ENCODE measurements at places on chromosomes 16 and 17.

DNA sequence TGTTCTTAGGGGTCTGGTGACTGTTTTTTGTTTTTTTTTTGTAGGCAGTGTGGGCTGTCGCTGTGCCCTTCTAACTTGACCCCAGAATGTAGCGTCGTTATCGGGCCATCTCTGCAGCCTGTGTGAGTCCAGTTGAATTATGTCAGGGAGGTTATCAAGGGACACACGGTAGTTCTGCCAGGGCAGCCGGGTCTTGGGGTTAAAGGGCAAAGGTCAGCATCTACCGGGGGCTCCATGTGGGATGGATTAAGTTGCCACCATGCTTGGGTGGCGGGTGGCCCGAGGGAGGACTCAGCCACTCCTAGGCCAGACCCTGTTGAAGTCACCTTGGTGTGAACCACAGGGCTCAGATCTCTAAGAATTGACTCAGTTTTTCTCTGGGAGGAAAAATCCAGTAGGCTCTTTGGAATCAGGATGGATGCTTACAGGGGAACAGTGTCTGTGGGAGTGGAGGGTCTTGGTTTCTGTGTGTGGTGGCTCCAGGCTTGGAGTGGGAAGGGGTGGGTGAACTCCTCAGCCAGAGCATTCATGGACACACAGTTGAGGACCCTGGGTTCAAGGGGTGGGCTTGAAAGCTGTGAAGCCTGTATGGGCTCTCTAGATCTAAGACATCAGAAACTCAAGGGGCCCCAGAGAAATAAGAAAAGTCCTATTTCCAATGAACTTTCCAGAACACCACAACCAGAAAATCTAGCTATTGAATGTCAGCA, 191.7 kb downstream of the IRF8 start:
- no peak for DNase-seq

DNA sequence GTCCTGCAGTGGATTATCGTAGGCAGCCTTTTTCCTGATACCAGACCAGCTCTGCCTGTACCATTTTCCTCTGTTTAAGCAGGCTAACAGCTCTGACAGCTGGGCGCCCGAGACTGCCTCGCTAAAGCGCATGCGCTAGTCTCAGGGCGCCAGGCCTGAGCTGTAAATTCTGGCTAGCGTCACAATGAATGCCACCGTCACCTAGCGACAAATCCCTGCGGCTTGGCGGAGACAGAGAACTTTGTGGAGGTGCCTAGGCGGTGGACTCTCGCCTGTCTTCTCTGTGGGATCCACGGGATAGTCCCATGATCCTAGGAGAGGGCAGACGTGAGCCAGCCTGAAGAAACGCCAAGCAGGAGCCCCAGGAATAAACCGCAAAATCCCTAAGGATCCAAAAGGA, 573.9 kb downstream of the KCNJ18 start:
- DNase-seq: no peak

DNA sequence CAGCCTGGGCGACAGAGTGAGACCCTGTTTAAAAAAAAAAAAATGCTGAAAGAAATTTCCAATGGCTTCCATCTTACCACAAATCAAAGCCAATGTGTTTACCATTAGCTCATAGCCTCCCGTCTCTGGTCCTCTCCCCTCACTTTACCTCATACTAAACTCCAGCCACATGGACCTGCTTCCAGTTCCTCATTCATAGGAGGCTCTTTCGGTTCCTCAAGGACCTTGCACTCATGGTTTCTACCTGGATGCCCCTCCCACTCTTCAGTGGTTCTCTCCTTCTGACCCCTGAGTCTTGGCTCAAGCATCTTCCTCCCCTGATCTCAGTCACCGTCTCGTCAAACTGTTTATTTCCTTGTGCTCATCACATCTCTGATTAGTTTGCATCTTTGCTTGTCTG, 3.8 kb upstream of the DEF8 start:
- no peak for DNase-seq

- DNase-seq: no peak
These were observed 36.2 kb downstream of the CTCF start for GRCh38 chr16:67598527-67598926.

DNA sequence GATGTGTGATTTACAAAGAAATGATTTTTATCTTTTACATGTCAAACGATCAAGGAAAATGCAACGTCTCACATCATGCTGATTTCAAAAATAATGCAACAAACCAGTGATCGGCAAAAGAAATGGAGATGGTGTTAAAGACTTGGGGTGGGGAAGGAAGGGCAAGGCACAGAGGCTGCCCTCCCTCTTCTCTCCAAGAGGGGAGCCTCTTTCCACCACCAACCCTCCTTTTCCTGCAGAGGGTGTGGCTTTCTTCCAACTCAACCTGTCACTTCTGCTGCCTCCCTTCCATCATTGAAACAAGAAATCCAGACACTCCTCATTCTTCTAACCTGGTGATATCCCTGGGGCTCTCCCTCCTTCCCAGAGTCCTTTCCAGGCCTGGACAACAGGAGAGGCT, 320.8 kb downstream of the SLC39A11 start:
- DNase-seq: no peak

DNA sequence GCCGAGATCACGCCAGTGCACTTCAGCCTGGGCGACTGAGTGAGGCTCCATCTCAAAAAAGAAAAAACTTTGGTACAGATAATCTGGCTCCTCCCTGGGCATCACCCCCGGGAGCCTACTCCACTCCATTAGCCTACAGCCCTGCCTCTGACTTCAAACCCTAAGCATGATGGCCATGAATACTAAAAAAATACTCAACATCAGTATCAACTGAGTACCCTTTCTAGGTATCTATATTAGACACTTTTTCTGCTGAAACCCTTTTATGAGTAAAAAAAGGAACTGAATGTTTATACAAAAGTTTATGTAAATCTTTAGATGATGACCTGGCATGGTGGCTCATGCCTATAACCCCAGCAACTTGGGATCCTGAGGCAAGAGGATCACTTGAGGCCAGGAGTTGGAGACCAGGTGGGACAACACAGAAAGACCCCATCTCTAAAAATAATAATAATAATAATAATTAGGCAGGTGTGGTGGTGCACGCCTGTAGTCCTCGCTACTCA, 6.9 kb downstream of the RDM1 start:
- DNase-seq: no peak

DNA sequence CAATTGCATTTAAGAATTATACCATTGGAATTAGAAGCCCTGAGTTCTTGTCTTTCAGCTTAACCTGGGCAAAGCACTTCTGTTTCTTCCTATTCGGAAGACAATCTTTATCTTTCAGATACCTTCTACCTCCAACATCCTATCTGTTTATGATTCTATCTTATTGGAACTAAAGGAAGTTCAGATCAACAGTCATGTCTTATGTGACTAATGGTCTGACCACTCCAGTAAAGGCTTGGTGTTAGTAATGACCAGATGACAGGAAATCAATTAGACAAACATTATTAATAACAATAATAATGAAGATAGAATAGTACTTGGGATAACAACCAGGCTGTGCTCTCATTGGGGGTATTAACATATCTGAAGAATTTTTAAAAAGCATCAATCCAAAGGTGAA, 11.3 kb downstream of the HS3ST3A1 start:
- no peak for DNase-seq

- no peak for DNase-seq
These were observed at the start of gene PROCA1 for GRCh38 chr17:28711723-28712031. Gene PROCA1, minus strand, starts transcription at chr17:28711888. Its CDS starts 228 bp downstream, at chr17:28711660.

DNA sequence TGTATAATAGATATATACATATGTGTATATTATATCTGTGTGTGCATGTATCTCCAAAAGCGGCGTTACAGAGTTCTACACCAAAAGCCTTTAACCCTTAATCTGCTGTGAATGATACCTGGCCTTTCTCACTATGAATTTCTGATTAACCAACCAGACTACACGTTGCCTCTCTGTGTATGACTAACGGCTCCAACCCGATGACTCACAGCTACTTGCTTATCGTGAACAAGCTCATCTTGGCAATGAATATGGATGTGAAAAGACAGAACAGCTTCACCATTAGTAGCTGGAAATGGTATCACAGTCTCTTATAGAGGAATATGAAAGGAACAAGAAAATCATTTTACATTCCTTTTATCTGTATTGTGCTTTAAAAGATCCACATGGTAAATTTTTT, 23.8 kb upstream of the ARHGAP44 start:
- no peak for DNase-seq

DNA sequence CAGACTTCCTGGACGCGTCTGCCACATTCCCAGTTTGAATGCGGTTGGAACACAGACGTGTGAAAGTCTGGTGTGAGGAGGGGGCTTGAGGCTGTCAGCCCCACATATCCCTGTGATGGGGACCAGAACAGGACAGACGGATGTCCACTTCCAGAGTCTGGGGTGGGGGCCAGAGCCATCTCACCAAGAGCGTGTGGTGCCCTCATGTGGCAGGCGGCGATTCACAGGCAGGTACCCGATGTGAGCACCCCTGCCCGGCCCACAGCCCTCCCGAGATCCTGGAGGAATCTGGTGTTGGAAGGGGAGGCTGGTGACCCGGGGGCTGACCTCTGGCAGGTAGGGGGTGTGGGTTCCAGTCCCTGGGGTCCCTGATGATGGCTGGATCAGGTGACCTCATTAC, 51.5 kb downstream of the ENGASE start:
- DNase-seq: no peak

GRCh38 chr16:79500286-79500685, 100.3 kb downstream of the MAF start:
- no peak for DNase-seq

Measured in stimulated activated CD8-positive, alpha-beta memory T cell treated with anti-CD3 and anti-CD28 coated beads, Interleukin-15, amount 100 ng/mL, for 24 hours (primary cell).